ENCODE measurements at places on chromosomes 16 and 17.

DNA sequence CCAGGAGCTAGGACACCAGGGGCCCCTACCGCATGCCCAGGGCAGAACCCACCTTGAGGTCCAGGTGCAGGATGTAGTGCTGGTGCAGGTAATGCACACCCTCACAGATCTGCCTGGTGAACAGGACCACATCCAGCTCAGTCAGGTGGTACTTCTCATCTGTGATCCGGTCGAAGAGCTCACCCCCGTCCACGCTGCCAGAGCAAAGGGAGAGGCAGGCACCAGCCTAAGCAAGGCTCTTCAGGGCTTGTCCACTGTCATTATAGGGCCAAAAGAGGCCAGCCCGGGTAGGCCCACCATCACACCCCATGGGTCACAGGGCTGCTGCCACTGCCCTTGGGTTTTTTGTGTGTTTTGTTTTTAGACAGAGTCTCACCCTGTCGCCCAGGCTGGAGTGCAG is 21.0 kb downstream of the MYLK3 start:
- DNase-seq: no peak

DNA sequence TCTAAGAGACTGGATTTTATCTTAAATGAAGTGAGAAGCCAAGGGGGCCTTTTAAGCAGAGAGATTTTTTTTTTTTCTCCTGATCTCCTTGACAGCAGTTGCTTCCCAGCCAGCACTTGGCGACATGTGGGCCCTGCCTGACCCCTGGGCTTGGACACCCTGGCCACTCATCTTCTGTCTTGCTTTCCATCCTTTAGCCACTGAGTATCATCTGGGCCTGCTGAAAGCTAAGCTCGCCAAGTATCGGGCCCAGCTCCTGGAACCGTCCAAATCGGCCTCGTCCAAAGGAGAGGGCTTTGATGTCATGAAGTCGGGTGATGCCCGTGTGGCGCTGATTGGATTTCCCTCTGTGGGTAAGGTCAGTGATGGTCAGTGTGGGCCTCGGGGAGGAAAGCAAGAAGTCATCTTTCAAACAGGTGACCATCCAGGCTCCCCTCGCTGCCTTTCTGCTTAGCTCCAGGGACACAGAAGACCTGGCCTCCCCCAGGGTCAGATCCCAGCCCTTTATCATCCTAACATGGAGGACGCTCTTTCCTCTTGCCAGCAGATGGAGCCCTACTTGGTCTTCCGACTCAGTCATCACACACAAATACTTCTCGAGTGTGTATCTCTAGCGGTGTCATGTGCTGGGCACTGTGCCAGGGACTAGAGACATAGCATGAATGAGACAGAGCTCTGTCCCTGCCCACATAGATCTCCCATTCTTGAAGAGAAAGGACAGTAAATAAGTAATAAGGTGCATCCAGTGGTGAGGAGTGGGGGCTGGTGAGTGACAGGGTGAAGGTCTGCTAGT is 6.1 kb downstream of the DRG2 start:
- no peak for DNase-seq

DNA sequence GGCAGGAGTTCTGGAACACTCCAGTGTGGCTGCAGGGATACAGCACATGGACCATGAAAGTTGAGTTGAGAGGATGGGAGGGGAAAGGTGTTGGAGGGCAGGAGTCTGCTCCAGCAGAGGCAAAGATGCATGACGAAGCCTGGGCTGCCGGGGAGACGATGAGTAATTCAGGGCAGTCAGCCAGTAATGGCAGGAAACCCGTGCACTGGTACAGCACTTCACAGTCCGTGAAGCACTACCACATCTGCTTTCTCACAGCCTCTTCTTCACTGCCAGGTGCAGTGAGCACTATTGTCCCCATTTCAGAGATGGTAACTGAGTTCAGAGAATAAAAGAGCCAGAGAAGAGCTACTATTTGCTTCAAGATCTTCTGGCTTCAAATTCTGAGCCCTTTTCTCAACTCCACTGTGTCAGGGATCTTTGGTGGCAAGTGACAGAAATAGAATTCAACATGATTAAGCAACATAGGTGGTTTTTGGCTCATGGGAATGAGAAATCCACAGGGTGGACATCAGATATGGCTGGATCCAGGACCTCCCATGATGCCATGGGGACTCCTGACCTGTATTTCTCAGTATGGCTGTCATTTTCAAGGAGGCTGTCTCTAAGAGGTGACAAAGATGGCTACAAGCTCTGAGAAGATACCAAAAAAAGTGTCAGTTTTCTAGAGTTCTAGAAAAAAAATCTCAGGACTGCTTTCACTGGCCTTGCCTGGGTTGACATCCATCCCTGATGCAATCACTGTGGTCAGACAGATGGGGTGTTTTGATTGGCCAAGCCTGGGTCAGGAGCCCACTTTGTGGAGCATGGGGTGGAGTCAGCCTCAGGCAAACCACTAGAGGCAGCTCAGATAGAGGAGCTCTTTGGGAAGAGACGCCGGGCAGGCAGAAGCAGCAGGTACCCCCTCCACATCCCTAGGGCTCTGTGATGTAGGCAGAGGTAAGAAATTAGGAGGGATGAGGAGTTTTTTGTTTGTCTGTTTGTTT is 24.7 kb downstream of the IL21R start:
- DNase-seq: no peak

DNA sequence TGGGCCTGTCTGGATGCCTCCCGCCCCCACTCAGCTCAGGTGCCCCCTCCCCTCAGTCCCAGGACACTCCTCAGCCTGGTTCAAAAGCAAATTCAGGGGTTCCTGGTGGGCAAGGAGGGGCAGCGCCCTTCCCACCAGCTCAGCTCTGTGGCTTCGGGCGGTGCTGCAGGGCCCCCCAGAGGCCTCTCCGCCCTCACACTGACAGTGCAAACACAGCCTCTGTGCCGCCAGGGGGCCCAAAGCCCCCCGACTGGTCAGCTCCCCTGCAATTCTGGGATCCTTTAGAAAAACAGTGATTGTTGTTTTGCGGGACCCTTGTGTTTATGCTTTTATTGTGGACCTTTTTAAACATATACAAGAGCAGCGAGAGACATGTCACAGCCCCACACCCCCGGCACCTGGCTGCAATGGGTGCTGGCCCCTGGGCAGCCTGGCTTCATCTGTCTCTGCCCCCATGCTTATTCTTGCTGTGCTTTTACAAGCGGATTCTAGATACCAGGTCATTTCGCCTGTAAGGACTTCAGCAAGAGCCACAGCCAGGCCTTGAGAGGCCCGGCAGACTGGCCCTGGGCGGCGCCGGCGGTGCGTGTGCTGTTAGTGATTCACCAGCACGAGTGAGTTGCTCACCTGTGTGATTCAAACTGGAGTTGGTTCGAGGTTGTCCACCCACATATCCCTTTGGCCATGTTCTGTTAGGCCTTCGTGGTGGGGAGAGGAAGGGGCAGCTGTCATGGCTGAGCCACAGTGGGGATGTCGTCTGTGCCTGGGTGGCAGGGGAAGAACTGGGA is 21.2 kb downstream of the ZNF469 start:
- no peak for DNase-seq

GRCh38 chr16:57013229-57013628 is 23.9 kb downstream of the NLRC5 start:
- no peak for DNase-seq

DNA sequence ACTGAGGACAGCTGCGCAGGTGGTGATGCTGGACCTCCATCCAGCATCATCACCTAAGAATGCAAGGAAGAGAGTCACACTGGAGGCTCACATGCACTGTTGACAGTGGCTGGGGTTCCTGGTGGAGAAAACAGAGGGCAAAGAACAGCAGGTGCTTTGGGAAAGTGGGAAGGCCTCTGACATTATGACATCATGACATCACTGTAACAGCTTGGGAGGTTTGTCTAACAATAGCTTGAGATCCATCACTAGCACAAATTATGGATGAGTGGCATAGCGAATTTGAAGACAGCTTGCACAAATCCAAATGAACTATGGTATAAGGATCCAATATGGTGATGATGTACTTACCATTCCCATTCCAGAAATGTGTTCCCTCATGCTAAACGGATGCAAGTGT is 226.5 kb upstream of the MPHOSPH6 start:
- no peak for DNase-seq
